AG10803 (cell line): ENCODE measurements at places on chromosomes 12 and 14.
A peak's percentile ranks its signal among the peaks of the same experiment; 100 is the strongest.

GRCh38 chr14:96204151-96205058 is at the start of gene BDKRB2:
Gene BDKRB2 (plus strand): TSS chr14:96204839. CDS start chr14:96237108, 32,269 bp downstream.
- peak; percentile 78 for DNase-seq

DNA sequence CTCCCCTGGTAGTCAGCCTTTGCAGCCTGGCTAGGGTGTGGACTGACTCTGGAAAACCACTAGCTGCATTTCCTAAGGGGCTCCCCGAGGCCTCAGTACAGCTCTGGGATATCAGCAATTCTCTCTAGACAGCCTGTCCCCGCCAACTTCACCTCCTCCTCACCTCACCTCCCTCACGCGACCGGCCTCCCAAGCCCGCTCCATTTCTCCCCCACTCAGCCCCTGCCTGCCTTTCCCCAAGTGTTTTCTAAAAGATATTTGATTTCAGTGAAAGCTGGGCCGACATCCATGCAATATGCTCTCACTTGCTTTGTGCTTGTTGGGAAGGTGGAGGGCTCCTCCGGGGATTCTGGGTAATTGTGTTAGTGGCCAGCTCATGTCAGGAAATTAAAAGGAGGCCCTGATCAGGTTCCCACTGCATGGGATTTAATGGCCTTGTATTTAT is 91.8 kb downstream of the ESRRB start:
- no peak for DNase-seq

DNA sequence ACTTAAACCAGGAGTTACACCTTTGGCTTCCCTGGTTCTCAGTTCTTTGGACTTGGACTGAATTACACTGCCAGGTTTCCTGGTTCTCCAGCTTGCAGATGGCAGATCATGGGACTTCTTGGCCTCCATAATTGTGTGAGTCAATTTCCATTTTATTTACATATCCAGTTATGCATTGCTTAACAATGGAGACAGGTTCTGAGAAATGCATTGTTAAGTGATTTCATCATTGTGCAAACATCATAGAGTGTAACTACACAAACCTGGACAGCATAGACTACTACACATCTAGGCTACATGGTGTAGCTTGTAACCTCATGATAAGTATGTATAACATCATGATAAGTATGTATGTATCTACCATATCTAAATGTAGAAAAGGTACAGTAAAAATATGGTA is 276.1 kb upstream of the BTG1 start:
- DNase-seq = peak; percentile 43

GRCh38 chr12:124995200-124995961 is 1.9 kb downstream of the BRI3BP start:
- no peak for DNase-seq

- DNase-seq = peak; percentile 54
Measured at GRCh38 chr14:64800000-64800399, 79.7 kb downstream of the SPTB start.

DNA sequence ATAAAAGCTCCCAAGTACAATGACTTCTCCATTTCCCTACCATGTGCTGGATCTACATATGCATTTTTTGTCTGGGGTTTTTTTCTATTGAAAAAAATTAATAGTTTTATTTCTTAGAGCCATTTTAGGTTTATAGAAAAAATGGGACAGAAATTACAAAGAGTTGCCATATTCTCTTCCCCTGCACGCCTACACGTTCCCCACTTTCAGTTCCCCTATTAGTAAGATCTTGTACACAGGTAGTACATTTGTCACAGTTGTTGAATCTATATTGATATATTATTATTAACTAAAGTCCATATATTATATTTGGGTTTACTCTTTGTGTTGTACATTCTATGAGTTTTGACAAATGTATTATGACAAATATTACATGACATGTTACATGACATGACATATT is 35.7 kb downstream of the SIX6 start:
- DNase-seq = no peak

- no peak for DNase-seq
Measured at GRCh38 chr14:88258021-88258420, 65.0 kb downstream of the KCNK10 start.

GRCh38 chr12:32302218-32303173 is 96.9 kb upstream of the FGD4 start:
- DNase-seq = no peak
